COLO829 (cell line): ENCODE measurements at places on chromosomes 13 and 19.

- DNase-seq = no peak
Measured at GRCh38 chr13:106602178-106602577, 34.2 kb upstream of the ARGLU1 start.

GRCh38 chr19:49916839-49917733 is 11.9 kb upstream of the ATF5 start:
- no peak for DNase-seq

DNA sequence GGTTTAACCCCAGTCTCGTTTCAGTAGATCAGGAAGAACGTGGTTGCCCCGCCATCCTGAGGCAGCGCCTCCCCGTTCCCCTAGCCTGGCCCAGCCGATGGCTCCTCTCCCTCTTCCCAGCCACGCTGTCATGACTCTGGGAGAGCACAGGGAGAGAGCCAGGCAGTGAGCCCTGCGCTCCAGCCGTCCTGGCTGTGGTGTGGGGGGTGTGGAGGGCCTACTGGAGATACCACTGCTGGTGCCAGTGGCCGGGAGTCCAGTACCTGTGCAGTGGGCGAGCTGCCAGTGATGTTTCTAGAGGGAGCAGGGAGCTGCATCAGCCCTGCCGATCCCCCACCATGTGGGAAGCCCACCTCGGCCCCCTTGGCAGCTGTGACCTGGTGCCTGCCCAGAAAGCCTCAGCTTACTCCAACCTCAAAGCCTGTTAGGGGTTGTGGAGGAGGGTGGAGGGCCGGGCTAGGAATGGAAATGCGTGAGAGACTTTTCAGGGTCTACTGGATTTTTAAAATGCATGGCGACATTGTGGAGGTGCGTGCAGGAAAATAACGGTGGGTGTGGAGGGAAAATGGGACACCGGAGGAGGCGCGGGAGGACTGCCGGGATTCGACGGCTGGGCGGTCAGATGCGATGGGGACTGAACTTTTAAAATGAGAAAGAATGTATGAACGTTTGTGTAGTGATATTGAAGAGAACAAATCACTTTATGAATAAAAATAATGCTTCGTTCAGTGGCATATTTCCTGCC is 4.9 kb downstream of the TEX29 start:
- DNase-seq = no peak

- no peak for DNase-seq
Measured at GRCh38 chr19:8324186-8325050, 3.1 kb downstream of the RPS28 start.
